Stimulated activated CD8-positive, alpha-beta memory T cell treated with anti-CD3 and anti-CD28 coated beads, Interleukin-15, amount 100 ng/mL, for 1 hour (primary cell): ENCODE measurements at places on chromosomes 6 and 20.

- no peak for DNase-seq
Observed at GRCh38 chr6:3214898-3215297, 12.6 kb downstream of the TUBB2B start.

DNA sequence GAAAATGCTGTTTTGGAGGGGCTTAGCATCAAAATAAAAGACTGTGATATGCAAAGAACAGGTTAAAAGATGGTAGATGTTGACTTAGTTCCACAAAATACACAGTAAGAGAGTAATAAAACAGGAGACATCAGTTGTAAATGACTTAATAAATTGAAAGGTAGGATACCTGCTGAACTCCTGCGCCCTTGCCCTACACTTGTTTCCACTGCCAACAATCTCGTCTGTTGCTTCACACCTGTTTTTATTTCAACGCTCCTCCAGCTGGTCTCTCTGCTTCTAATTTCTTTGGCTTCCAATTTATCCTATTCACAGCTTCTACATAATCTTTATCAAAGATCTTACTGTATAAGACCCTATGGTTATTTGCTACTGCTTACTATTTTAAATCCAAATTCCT, 115.9 kb upstream of the BEND3 start:
- DNase-seq = no peak

- DNase-seq = no peak
Observed at GRCh38 chr20:62350098-62350628, 16.9 kb downstream of the LAMA5 start.

- DNase-seq = no peak
Observed at GRCh38 chr20:23166563-23166962, 80.4 kb upstream of the CD93 start.

GRCh38 chr20:40892642-40893041, 136.0 kb upstream of the TOP1 start:
- no peak for DNase-seq

GRCh38 chr6:167906899-167907298, 80.2 kb downstream of the AFDN start:
- no peak for DNase-seq

GRCh38 chr20:50546729-50547314, 36.6 kb downstream of the PTPN1 start:
- no peak for DNase-seq

GRCh38 chr6:147459780-147460179, 48.7 kb upstream of the SAMD5 start:
- DNase-seq = no peak

- DNase-seq = no peak
Observed at GRCh38 chr6:136547336-136547735, 2.9 kb downstream of the MAP7 start.

DNA sequence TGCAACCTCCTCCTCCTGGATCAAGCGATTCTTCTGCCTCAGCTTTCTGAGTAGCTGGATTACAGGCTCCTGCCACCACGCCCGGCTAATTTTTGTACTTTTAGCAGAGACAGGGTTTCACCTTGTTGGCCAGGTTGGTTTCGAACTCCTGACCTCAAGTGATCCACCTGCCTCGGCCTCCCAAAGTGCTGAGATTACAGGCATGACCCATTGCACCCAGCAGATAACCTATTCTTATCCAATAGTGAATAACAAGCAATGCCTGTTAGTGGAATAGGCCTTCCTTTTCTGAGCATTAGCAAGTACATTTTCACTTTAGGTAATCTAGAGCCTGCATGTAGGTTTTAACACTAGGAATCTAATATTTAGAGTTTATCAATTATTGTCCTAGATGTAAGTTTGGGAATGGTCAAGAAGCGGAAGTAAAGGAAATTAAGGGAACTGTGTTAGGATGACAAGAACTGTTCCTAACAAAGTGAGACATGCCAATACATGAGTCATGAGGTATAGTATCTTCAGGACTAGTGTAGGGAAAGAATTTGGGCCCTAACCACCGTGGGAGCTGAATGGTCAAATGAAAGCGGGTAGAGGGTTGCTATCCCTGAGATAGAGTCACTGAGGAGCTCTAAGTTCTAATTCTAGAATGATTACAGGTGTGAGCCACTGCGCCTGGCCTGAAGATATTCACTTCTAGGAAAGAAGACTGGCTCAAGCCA, 15.0 kb downstream of the BLTP3A start:
- DNase-seq = no peak

GRCh38 chr6:150752409-150752808, 113.1 kb upstream of the MTHFD1L start:
- no peak for DNase-seq

DNA sequence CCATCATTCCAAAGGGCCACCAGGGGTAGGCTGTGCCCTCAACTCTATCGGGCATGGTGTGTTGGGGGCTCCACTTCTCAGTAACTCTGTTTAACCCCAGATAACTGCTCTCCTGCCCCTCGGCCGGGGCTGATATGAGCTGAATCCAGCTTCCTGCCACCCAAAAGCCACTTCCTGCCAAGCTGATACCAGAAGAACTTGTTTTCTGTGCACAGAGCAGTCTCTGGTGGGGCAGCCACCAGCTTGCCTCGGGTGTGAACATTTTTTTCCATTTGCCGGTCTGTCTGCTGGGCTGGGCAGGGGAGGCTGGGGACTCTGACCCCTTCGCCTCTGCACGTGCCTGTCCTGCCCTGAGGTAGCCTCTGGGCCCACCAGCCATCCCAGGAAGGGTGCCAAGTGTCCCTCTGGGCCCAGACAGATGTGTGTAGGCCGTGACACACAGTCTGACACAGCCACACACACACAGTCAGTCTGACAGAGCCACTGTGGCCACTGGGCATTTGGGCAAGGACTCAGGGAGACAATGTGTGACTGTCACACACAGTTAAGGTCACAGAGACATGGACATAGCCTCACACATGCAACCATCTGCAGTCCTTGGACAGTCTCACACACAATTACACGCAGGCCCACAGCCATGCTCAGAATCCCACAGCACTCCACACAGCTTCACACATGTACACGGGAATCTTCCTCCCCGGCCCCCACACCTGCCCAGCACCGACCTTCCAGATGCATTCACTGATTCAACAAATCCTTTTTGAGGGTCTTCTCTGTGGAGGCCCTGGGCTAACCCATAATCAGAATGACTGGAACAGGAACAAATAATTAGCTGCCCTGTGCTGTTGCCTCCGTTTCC, 45.1 kb downstream of the NOL4L start:
- no peak for DNase-seq

DNA sequence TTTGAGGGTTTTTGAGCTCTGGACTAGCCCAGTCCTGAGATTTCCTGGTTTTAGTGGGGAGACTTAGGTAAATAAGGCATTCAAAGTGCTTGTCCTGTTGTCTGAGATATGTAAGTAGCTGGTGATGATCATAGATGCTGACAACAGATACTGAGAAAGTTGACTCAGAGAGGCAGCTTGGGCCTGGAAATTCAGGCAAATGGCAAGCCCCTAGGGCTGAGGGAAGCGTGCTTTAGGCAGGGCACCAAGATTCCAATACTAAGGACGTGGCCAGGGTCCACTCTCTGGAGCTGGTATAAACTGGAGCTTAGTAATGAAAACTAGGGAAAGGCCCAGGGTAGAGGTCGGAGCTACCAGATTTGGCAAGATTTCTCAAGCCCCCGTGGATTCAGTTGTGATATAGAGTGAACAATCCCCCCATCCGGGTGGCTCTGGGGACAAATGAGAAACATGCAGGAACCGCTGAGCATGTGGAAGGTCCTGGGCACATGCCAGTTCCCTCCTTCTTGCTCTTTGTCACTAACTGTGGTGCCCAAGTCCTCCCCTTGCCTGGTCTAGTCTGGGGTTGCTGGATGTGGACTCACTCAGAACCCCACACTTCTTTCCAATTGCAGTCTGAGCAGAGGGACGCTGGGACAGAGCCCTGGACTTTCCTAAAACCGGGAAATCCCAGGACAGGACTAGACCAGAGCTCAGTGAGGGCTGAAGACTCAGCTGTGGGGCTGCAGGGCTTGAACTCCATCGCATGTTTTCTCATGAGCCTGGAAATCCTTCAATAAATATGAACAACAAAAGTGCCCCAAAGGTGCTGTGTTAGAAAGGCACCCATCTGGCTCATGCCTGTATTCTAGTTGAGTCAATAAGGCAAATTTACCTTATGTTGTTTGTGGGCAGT, 10.3 kb downstream of the SLC22A3 start:
- DNase-seq = no peak

DNA sequence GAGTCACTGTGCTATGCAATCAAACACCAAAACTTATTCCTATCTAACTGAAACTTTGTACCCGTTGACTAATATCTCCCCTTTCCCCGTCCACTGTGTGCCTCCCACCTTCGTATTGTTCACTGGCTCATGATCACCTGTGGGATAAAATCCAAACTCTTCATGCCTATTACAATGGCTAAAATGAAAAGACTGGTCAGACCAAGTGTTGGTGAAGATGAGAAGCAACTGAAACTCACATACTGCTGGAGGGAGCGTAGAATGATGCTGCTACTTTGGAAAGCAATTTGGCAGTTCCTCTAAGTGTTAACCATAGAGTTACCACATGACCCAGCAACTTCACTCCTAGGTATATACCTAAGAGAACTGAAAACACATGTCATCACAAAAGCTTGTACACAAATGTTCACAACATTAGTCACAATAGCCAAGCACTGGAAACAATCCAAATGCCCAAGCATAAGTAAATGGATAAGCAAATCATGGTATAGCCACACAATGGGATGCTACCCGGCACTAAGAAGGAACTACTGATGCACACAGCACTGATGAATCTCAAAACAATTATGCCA, 13.1 kb downstream of the RPS10 start:
- no peak for DNase-seq

- no peak for DNase-seq
Observed at GRCh38 chr6:148177589-148178233, 164.9 kb upstream of the SASH1 start.

- DNase-seq = no peak
Observed at GRCh38 chr6:149363154-149363553, 36.9 kb upstream of the SUMO4 start.

DNA sequence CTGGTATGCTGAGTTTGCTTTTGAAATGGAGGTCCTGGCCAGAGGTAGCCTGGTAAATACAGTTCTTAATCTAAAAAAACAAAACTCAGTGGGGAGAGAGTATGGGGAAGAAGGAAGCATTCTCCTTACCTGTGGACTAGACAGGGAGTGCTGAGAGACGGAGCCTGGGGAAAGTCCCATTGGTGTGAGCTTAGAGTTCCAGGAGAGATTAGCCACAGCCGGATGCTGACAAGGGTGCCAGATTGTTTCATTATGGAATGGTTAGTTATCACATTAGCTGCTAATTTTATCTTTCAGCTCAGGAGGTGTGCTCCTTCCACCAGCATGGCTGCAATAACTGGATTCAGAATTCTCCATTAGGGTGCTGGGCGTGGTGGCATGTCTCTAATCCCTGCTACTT, 75.9 kb downstream of the RREB1 start:
- DNase-seq = no peak

DNA sequence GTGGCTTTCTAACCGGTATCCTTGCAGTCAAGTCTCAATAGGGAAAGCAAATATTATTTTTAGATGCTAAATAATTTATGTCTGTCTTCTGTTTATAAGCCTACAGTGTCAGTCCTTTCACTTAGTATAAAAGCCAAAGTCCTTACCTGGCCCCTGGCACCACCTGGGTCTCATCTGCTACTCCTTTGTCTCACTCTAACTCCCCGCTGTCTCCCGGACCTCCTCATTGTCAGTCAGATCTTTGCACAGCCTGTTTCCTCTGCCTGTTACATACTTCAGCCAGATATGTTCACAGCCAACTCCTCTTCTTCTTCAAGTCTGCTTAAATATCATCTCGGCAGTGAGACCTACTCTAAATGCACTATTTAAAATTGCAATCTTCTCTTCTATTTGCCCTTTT, 84.2 kb downstream of the THEMIS start:
- no peak for DNase-seq

DNA sequence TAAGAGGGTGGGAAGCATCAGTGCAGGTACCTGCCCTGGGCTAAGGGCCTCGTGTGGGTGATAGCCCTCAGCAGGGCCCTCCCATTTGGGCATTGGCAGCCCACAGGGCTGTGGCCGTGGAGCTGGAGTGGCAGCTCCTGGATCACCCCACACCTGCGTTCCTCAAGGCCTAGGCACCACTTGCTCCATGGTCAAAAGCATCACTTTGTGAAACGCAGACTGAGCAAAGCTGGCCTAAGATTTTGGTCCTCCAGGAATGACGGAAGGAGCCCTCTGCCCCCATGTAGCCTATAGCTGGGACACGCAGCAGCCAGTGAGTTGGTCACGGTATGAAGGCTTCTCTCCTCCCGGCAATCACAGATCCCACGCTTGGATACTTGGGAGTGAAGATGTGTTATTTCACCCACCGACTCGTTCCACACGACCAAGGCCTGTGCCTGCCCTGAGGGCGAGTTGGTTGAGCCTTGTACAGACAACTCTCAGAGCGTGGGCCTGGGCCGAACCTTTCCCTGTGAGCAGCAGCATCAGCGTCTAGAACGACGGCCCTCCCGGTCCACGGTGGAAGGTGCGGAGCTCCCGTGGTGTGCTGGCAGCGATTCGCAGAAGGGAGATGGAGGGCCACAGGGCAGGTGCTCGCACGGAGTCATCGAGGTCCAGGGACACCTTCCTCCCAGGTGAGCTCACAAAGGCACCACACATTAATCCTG, 39.7 kb downstream of the THBS2 start:
- DNase-seq = no peak
